ENCODE measurements at places on chromosomes 6 and 20.

- no peak for DNase-seq
Observed at GRCh38 chr6:35500782-35501181, 3.9 kb upstream of the TEAD3 start.

DNA sequence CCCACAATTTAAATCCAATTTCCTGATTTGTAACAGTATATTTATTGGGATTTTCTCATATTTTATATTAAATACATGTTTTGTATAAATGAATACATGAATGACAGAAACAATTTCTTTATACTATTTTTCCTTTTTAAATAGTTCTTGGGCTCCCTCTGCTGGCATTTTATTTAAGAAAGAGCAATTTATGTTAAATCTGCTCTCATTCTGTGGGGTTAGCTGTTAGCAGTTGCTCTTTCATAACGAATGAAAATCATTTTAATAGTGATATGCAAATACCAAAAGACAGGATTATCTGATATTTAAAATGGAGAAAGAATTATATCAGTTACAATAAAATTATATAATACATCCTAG is 118.3 kb downstream of the RALGAPA2 start:
- DNase-seq: no peak

GRCh38 chr6:110063594-110064263 is 85.6 kb downstream of the GPR6 start:
- DNase-seq: no peak

DNA sequence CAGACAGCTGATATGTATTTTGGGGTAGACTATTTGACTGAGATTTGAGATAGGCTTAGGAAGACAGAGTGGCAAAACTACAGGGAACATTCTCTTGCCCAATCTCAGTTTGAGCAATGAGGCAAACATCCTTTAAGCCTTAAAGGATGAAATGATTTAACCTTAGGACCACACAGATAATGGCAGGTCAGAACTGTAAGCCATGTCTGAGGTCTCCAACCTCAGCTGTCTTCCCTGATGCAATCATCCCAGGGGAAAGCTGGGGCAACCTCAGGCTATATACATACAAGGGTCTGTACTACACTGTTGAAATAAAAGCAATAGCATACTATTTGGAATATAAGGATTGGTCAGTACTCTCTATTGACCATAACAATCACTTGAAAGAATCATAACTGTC is 83.8 kb upstream of the NUP153 start:
- no peak for DNase-seq

DNA sequence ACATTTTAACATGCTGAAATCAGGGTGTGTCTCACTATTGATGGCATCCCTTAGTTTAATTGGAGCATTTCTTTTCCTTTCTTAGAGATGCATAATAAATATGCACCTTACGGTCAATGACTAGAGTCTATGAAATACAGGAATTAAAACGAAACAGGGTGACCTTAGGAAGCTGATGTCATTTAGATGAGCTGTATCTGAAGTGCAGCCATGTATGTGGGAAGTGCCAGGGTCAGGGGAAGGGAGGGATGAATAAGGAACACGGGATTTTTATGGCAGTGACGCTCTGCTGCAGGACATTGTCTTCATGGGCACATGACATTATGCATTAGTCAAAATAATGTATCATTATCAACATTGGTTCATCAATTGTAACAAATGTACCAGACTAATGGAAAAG is 84.0 kb downstream of the AGPAT4 start:
- no peak for DNase-seq

DNA sequence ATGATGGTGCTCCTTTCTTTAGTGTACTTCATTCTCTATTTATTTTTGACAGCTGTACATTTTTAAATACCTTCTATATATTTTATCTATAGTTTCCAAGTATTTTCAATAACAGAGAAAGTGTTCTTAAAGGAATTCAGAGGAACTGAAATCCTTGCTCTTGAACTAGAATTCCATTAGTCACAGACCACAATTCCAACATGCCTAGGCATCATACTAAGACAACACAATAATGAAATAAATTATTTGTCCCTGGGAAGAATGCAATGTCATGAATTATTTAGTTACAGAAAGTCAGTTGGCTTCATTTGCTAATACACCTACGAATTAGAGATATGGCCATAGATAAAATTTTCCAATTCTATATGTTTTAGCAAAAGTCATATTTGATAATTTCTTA is 671.2 kb downstream of the EPHA7 start:
- DNase-seq: no peak

DNA sequence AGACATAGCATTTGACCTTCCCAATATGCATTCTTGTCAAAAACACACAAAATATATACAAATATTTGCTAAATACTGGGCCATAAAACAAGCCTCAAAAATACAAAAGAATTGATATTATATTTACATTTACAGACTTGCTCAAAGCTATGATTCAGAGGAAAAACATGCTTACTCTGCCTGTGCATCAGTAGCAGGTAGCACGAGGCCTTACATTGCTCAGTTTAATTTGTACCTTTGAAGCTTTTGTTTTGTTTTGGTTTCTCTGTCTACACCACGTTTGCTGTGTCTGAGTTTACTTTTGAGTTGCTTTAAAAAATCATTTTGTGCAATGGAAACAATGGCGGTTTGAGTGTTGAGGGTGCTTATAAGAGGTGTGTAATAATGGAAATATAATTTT is 99.3 kb downstream of the PHF3 start:
- DNase-seq: no peak

DNA sequence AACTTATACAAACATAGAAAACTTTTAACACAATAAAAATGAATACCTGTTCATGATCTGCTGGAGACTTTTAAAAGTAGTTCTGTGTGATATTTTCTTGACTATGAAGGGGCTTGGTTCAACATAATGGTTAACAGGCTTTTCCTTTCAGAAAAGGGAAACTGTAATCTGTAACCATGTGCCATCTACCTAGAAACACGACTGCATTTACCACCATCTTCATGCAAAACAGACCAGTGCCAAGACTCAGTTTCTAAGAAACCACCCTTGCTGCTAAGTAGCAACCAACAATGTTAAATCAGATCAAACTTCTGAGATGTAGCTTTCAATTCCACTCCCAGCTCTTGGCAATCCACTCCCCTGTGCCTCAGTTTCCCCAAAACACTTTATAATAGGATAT is 15.7 kb downstream of the STAU1 start:
- DNase-seq: no peak

GRCh38 chr20:62376112-62377063 is 9.3 kb upstream of the LAMA5 start:
- DNase-seq: no peak

GRCh38 chr20:11935212-11936154 is 17.8 kb downstream of the BTBD3 start:
- DNase-seq: no peak

DNA sequence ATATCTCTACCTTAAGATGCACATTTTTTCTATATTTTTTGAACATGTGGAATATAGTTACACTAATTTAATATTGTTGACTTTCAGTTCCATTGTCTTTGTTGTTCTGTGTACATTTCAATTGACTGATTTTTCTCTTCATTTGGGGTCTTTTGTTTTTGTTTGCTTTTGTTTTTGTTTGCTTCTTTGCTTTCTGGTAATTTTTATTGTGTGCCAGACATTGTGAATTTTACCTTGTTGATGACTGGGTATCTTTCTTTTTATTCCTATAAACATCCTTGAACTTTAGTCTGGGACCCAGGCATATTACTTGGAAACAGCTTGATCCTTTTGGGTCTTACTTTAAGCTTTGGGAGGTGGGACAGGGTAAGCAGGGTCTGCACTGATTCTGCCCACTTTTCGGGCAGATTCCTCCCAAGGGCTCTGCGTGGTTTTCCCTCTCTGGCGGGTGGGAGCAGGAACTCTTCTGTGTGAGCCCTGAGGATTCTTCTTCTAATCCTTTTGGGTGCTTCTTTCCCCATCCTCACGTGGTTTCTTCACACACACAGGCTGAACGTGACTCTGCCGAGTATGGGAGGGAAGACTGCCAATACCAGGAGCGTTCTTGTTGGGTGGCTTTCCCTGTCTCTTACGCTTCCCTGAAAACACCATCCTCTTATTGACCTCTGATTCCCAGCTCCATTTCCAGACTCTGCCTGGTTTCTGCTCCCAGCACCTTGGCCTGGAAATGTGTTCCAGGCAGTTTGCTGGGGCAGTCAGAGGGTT is 200.5 kb downstream of the ARID1B start:
- DNase-seq: no peak

- no peak for DNase-seq
Observed at GRCh38 chr6:1915226-1915625, 305.5 kb downstream of the FOXC1 start.

DNA sequence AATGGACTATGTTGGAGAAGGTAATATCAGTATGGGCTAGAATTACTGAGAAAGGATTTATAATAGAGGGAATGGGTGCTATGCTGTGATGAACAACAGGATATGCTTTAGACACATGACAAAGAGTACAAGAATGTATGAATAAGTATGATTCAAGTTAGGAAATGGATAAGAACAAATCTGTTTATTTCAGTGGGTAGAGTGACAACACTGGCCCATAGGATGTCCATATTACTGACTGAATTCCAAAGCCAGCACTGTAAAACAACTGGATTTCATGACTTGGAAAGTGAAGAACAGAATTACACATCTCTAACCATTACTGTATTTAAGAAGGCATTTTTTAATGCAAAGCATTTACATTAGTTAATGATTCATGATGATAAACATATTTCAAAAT is 35.9 kb downstream of the EPM2A start:
- no peak for DNase-seq

- DNase-seq: no peak
Observed at GRCh38 chr20:36988494-36988966, 37.0 kb upstream of the SAMHD1 start.

- DNase-seq: no peak
Observed at GRCh38 chr6:9405825-9406224, 970.5 kb upstream of the SLC35B3 start.
